NCI-H1417 treated with DMSO at 0.1 percent for 48 hours (cell line): ENCODE measurements at places on chromosomes 1 and 21.

- DNase-seq, result no peak
Observed at GRCh38 chr1:91729621-91730358, 156.2 kb downstream of the TGFBR3 start.

DNA sequence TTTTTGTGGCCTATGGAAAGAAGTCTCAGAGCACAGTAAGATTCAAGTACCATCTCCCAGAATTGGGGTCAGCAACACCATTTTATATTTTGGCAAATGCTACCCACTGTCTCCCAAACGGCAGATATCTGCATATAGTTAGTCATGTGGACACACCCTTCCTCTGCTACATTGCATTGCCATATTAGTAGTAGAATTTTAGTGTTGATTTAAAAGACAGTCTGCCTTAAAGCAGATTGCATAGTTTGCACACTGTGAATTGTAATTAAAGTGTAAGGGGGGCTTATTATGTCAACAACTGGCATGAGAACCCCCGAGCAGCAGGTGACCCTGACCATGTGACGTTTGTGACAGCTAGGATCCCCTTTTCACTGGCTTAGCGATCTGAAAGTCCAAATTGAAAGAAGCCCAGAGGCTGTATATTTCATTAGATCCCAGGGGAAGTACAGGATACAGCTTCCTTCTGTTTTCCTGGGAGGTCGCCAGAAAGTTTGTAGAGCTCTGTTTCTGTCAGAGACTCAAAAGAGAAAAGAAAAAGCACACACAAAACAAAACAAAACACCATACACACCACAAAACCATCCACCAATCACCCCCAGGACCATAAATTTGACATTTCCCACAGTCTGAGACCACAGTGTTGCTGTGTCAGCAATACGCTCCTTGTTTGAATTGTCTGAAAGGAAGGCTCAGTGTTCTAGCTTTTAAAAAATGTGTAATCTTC, 172.4 kb downstream of the NFIA start:
- DNase-seq, result no peak

DNA sequence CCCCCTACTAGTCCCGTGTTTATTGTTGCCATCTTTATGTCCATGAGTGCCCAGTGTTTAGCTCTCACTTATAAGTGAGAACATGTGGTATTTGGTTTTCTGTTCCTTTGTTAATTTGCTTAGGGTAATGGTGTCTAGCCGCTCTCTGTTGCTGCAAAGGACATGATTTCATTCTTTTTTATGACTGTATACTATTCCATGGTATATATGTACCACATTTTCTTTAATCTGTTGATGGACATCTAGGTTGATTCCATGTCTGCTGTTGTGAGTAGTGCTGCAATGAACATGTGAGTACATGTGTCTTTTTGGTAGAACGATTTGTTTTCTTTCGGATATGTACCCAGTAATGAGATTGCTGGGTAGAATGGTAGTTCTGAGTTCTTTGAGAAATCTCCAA, 44.2 kb upstream of the METTL18 start:
- DNase-seq, result no peak

DNA sequence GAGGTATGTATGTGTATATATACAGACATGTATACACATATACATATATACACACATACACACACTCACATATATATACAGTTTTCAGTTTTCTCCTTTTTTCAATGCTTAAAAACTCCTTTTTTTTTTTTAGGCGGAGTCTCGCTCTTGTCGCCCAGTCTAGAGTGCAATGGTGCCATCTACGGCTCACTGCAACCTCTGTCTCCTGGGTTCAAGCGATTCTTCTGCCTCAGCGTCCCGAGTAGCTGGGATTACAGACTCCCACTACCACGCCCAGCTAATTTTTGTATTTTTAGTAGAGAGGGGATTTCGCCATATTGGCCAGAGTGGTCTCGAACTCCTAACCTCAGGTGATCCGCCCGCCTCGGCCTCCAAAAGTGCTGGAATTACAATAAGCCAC, 27.0 kb downstream of the STYXL2 start:
- no peak for DNase-seq

DNA sequence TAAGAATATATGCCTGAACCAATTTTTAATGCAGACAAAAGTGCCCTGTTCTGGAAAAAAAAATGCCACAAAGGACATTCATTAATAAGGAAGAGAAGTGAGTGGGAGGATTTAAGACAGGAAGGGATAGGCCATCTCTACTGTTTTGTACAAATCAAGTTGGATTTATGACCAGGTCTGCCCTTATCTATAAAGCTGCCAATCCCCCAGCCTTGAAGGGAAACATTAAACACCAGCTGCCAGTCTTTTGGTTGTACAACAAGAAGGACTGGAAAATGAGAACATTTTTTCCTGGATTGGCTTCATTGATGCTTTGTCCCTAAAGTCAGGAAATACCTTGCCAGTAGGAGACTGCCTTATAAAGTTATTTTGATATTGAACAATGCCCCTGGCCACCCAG, 444.0 kb downstream of the NPHP4 start:
- DNase-seq, result no peak

DNA sequence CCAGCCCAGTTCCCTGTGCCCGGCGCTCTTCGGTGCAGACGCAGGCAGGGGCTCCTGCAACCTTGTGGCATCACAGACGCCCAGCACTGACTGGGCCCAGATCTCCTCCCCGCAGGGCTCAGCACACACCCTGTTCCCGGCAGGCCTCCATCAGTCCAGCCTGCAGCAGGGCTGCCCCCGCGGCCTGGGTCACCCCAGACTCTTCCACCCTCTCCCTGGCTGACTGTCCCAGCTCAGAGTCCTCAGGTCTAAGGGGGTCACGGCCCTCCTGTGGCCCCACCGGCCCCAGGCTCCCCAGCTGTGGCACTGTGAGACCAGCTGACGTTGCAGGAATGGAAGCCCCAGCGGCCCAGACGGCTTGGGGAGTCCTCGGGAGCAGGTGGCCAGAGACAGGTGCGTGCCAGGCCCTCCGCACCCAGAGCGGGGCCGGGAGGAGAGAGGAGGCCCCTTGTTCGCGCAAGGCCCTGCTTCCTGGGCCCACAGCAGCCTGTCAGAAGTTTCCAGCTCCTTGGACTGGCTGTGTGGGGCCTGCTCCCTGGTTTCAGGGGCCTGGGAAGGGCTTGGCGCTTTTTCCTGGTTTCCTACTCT, 4.2 kb downstream of the B3GALT6 start:
- no peak for DNase-seq

DNA sequence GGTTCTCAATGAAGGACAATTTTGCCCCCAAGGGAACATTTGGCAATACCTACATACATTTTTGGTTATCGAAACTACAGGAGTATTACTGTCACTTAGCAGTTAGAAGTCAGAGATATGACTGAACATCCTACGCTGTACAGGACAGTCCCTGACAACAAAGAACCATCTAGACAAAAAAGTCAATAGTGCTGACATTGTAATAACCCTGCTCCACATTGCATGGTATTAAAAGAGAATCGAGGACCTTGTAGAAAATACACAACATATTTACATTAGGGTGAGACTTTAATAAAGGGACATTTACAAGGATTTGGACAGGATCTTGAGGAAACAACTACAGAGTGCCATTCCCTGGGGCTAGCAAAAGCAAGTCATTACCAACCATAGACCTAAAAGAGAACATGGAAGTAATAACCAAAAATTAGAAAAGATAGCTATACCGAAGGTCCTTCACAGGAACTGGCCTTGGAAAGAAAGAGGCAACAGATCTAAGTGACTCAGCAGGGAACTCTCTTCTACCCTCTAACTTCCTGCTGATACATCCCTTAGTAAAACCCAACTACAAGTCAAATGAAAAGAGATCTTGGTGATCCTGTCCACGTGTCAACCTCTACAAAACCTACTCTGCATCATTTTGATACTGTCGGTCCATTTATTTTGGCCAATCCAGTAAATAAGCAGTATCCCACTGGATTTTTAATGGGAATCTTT, 40.2 kb downstream of the ANGPTL3 start:
- no peak for DNase-seq
